ENCODE measurements at places on chromosomes 2 and 18.

DNA sequence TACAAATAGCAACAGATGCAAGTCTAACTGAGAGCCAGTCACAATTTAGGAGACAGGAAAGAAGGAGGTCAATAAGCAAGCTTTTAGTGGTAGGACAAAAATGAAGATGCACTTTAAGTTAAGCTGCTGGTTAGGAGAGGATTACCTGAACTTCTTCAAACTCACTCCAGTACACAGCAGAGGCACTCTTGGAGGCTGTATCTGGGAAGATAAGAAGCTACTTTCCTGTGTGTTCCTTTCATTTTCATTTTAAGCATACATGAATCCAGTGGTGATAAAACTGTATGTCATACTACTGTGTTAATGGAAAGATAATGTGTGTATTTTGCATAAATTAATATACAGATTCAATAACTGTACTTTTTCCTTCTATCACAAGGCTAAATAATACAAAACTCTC is 49.6 kb downstream of the HYCC2 start:
- no peak for DNase-seq

GRCh38 chr2:41867553-41867952 is 180.3 kb upstream of the PKDCC start:
- no peak for DNase-seq

GRCh38 chr2:153140498-153140897 is 338.1 kb downstream of the RPRM start:
- DNase-seq: no peak

- DNase-seq: no peak
These were observed 140.1 kb upstream of the AQP4 start for GRCh38 chr18:27005589-27005988.
